CD8-positive, alpha-beta memory T cell (primary cell): ENCODE measurements at places on chromosomes 16 and 17.
A peak's percentile ranks its signal among the peaks of the same experiment; 100 is the strongest.

GRCh38 chr16:4386951-4387565, 15.4 kb downstream of the VASN start:
- DNase-seq = no peak
- no peak overlapping the region for H3K4me3 ChIP-seq
- no peaks in the 10 kb centered on the region for H3K27me3 ChIP-seq
- H3K36me3 ChIP-seq = peaks cover 31% of the 10 kb centered on the region

DNA sequence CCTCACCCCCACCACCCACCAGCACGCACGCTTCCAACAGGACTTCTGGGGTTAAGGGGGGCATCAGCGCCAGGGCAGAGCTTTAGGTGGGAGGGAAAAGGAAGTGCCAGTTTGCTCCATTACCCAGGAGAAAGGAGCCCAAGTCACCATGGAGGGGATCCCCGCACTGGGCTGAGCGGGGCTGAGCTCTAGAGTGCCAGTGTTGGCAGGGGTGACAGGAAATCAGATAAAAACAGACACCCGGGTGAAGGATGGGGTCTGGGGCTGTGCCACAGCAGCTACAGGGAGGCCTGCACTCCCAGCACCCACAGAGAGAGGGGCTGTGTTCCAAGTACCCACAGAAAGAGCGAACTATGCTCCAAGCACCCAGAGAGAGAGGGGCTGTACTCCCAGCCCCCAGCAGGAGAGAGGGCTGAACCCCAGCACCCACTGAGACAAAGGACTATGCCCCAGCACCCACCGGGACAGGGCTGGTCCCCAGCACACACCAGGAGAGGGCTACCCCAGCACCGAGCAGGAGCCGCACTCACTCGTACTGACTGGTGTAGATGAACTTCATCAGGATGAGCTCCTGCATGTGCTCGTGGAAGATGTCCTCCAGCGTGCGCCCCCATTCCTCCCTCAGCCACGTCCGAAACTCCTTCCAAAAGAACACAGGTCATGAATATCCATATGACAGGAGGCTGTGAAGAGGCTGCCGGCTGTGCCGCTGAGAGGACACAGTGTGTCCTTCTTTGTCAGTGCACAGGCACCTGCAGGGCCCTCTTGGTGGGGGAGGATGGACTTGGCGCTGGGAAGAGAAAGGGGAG, 18.6 kb upstream of the C16orf95 start:
- no peak for DNase-seq
- H3K36me3 ChIP-seq = peaks cover 8% of the 10 kb centered on the region
- no peaks in the 10 kb centered on the region for H3K27me3 ChIP-seq
- H3K27ac ChIP-seq = no peak overlapping the region

DNA sequence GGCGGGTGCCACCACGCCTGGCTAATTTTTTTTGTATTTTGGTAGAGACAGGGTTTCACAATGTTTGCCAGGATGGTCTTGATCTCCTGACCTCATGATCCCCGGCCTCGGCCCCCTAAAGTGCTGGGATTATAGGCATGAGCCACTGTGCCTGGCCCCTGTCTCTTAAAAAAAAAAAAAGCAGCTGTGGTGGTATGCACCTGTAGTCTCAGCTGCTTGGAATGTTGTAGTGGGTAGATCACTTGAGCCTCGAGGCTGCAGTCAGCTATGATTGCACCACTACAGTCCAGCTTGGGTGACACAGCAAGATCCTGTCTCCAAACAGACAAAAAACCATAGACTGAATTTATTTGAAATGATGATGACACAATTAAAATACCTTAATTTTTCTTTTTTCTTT, 24.3 kb downstream of the CDK12 start:
- no peak for DNase-seq
- peaks cover 3% of the 10 kb centered on the region for H3K36me3 ChIP-seq
- H3K27ac ChIP-seq = no peak overlapping the region
- no peak overlapping the region for H3K4me3 ChIP-seq
- no peaks in the 10 kb centered on the region for H3K4me1 ChIP-seq
- no peaks in the 10 kb centered on the region for H3K27me3 ChIP-seq

GRCh38 chr16:75578725-75579124, 12.5 kb downstream of the GABARAPL2 start:
- no peaks in the 10 kb centered on the region for H3K4me1 ChIP-seq
- no peak for DNase-seq
- H3K27ac ChIP-seq = no peak overlapping the region
- H3K4me3 ChIP-seq = no peak overlapping the region

DNA sequence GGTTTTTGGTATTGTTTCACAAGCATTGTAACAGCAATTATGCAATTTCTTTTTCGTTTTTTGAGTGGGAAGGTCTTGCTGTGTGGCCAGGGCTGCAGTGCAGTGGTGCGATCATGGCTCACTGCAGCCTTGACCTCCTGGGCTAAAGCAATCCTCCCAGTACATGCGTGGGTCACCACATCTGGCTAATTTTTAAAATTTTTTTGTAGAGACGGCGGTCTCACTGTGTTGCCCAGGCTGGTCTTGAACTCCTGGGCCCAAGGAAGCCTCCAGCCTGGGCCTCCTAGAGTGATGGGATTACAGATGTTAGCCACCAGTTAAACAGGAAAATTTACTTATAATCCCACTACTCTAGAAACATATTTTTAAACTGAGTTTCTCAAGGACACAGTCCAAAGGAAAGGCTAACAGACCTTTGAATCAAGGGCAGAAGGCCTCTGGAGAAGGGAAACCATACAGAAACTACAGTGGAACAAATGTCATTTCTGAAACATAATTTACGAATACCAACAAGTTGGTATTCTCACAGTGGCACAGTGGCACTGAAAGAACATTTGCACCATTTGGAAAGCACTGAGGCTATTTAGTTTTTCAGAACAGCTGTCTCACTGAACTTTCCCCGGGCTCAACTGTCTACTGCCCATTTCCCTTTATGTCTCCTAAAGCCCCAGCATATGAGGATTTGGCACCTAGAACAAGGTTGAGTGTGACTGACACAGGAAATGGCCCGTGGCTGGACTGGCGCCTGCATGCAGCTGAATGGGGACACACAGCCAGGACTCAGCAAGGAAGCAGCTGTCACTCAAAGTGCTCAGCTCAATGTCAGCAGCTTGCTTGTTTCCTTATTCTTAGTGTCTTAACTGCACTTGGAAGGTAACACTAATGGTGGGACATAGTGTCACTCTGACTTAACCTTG, 2.8 kb upstream of the PRKAR1A start:
- H3K27ac ChIP-seq = no peak overlapping the region
- DNase-seq = no peak
- no peak overlapping the region for H3K4me3 ChIP-seq
- H3K27me3 ChIP-seq = no peaks in the 10 kb centered on the region
- peaks cover 20% of the 10 kb centered on the region for H3K4me1 ChIP-seq

DNA sequence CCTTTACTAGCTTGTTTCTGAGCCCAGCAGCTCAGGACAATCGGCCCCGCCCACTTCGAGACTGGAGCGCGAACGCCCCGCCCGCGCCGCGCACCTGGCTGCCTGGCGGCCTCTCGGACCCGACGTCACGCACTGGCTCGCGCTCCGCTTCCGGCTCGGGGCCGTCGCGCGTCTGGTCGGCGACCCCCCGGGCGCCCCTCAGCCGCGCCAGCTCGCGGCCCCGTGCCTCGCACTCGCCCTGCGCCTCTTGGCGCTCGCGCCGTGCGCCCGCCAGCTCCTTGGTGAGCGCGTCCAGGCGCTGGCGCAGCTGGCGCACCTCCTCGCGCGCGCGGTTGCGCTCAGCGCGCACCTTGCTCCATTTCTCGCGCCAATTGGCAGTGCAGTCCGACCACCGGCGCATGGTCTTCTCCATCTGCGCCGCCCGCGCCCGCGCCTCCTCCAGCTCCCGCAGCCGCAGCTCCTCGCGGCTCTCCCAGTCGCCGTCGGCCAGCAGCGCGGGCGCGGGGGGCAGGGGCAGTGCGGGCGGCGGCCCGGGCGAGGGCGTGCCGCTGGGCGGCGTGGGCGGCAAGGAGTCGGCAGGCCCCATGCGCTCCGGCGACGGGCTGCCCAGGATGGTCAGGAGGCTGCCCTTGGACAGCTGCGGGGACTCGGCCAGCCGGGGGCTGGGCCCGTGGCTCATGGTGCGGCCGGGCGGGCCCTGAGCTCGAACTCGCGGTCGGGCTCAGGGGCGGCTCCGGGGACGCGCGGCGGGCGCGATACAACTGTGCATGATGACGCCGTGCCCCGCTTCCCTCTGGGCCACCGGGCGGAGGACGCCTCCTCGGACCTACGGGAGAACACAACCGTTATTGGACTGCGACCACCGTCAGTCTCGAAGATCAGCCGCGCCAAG, 7.6 kb downstream of the CCDC102A start:
- no peaks in the 10 kb centered on the region for H3K27me3 ChIP-seq
- H3K27ac ChIP-seq = no peak overlapping the region
- DNase-seq = no peak

DNA sequence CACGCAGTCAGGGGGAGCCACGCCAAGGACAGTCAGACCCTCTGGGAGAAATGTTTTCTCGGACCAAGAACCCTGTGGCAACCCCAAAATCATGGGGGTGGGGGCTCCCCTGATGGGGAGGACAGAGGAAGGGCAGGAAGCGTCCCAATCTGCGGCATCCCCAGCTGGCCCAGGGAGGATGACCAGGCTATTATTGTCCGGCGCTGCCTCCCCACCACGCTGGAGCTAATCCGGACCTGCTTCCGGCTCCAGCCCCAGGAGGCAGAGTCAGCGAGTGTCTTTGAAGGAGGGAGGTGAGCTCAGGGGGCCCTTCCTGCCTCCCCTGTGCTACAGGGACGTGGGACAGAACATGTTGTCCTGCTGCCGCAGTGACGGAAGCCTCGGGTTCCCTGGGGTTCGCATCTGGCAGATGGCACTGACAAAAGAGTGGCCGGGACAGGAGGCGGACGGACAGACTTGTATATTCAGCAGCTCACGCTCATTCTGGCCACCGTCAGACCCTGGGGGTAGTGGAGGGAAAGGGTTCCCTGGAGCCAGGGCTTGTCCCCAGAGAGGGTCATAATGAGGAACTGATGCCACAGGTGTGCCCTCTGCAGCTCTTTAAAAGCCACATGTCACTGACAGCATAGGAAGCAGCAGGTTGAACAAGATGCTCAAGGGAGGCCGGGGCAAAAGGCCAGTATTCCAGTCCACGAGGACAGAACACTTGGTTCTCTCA, 54.3 kb upstream of the CDC42EP4 start:
- no peaks in the 10 kb centered on the region for H3K4me1 ChIP-seq
- no peaks in the 10 kb centered on the region for H3K36me3 ChIP-seq
- DNase-seq = no peak

GRCh38 chr17:43779145-43780125, 658 bp upstream of the DUSP3 start:
- H3K4me3 ChIP-seq = peak overlapping the region; percentile 85
- H3K36me3 ChIP-seq = no peaks in the 10 kb centered on the region
- peak overlapping the region; percentile 31 for H3K27ac ChIP-seq
- DNase-seq = no peak

DNA sequence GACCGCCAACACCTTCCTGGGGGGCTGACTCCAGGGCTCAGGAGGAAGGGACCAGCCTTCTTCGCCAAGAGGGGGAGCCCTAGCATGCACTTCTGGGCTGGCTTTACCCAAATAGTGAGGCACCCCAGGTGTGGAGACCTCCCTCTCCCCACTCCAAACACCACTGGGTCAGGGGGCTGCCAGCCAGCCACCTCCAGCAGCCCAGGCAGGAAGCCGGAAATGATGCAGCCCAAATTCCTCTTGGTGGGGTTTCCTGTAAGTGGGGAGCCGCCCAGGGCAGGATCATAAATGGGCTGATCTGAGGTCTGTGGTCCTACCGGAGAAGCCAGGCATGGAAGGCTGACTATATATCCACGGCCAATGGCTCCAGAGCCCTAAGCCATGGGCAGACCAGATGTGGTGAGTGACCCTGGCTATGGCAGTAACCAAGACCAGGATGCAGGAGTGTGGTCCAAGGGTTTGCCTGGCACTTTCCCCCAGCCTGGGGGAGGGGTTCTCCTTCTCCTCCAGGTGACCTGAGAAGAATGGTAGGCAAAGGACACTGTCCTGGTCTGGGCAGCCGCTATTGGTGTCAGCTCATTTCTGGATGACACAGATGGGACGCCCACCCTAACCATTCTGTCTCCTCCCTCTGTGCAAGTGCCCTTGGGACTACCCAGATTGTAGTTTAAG, 4.2 kb downstream of the GIT1 start:
- no peaks in the 10 kb centered on the region for H3K36me3 ChIP-seq
- no peak for DNase-seq
- H3K4me3 ChIP-seq = no peak overlapping the region

- no peaks in the 10 kb centered on the region for H3K36me3 ChIP-seq
- no peak overlapping the region for H3K4me3 ChIP-seq
- H3K27ac ChIP-seq = no peak overlapping the region
- no peak for DNase-seq
Measured at GRCh38 chr17:7097940-7098339, 16.7 kb downstream of the ASGR2 start.

DNA sequence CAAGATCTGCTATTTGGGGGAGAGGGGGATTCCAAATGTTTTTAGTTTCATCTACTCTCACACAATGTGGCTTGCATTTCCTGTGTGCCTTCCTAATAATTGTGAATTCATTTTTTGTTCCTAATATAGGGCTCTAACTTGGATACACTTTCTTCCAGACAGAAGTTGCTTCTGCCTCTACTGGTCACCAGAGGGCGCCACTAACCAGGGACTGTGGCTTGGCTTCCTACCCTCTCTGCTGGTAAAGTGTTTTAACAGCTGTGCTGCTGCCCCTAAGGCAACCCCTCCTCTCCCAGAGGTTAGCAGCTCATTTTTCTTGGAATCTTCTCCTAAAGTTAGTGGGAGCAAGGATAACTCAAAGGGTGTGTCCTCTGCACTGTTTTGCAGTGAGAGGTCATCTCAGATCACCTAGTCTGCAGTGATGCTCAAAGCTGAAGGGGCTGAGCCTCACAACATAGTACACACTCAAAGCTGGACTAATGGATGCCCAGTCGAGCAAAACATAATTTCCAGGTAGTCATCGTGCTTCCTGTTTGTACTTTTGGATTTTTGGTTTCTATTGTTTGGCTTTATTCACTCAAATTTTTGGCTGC, 5.0 kb upstream of the PRSS54 start:
- no peak for DNase-seq
- no peaks in the 10 kb centered on the region for H3K4me1 ChIP-seq
- H3K27me3 ChIP-seq = no peaks in the 10 kb centered on the region
- no peaks in the 10 kb centered on the region for H3K36me3 ChIP-seq
- no peak overlapping the region for H3K4me3 ChIP-seq
